IMR-90 (cell line): ENCODE measurements at places on chromosomes 1 and 21. TPM values are rescaled to one million over a fixed set of nuclear protein-coding genes. Genes with fewer than 3 reads are reported as not detected.

GRCh38 chr1:89723863-89724262 is 90.9 kb downstream of the LRRC8C start:
- DNase-seq: peak; percentile 43

DNA sequence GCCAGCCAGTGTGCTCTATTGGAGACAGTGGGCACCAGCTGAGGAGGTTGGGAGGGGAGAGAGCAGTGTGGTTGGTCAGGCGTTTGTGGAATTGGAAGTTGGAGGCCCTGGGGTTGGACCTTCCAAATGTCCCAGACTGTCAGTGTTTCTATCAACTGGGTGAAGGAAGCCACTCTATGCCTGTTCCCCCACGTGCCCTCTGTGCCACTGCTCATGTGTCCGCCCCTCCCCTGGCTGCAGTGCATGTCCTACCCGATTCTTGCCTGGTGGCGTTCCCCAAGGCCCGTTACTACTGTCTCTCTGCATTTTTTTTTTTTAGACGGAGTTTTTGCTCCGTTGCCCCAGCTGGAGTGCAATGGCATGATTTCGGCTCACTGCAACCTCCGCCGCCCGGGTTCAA is 21.1 kb downstream of the ADORA1 start:
- no peak for DNase-seq

GRCh38 chr21:19458295-19458694 is 1054.7 kb upstream of the TMPRSS15 start:
- no peak for DNase-seq

DNA sequence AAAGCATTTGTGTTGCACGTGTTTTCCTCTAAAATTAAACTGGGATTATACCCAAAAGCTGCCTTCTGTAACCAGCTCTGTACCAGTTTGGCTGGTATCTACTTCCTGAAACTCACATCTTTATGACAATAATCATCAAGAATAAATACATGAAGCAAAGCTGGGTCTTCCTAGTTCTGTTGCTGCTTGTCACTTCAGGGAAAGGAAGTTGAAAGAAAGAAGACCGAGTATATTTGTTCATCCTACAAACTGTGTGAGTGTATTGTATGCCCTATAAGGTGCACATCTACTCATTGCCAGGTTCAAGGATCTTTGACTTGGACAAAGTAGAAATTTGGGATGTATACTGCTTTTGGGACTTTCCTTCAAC is 29.1 kb upstream of the IFNGR2 start:
- DNase-seq: no peak

GRCh38 chr1:101183388-101183699 is 53.5 kb upstream of the S1PR1 start:
- DNase-seq: peak; percentile 28

Gene CLDN17
- not detected in 2 replicates for total RNA-seq

Gene SHE
- not detected in 2 replicates for total RNA-seq

Gene ASB17
- total RNA-seq: not detected in 2 replicates
